ENCODE measurements at places on chromosomes 16 and 17.

- DNase-seq = no peak
These were observed 2.4 kb downstream of the MT1M start for GRCh38 chr16:56634715-56635440.

GRCh38 chr16:79007614-79008013 is 592.9 kb downstream of the MAF start:
- no peak for DNase-seq

- no peak for DNase-seq
These were observed 70.3 kb downstream of the YPEL2 start for GRCh38 chr17:59401725-59402124.

- DNase-seq = peak; percentile 94
These were observed 1.4 kb upstream of the PLEKHH3 start for GRCh38 chr17:42677921-42678781.

DNA sequence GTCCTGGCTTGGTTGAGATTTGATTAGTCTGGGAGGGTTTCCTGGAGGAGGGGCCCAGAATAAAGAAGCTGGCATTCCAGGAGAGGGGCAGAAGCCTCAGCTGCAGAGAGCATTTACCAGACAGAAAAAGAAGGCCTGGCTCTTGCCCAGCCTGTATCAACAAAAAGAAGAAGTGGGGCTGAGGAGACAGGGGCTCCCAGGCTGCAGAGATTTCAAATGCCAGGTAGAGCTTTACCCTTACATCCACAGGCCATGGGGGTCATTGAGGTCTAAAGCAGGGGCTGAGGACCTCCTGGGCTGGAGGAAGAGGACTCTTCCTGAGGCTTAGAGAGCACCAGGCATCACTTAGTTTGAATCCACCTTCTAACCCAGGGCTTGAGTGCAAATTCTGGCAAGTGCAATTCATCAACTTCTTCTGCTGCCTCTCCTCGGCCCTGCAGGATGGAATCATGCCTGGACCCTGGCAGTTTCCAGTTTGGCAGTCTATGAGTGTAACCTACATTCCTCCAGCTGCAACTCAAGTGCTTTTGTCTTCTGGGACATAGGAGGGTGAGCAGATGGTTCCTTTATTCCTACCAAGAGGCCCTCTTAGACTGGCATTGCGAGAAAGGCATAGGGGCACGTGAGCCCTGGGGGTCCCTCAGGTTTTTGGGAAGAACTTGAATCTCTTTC is 15.3 kb downstream of the CA7 start:
- DNase-seq = no peak

DNA sequence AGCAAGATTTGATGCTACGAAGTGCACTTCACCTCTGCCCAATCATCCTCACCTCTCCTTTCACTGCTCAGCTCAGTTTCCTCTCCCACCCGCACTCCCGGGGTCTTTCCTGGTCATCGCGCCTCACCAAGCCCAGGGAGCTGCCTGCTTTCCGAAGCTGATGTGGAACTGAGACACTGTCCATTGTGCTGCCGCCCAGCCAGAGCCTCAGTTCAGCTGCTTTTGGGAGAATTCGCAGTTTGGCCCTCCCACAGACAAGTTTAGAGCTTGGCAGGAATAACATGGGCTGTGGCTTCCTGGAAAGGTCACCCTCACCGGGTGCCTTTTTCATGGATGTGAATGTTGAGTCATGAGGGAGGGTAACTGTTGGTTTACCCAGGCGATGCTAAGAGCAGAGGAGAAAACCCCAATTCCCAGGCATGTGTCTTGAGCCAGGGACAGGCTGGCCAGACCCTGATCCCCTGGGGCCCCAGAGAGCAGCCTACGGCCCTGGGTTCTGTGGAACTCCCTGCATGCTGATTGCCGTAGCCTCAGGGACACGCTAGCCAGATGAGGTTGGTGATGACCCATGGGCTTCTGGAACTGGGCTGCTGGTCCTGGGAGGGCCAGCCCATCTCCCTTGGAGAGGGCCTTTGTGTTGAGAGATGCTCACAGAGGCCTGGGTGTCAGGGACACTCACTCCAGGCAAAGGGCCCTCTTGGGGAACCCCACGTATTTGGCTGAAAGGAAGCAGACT is 1687.5 kb downstream of the TP53TG3F start:
- DNase-seq = no peak

DNA sequence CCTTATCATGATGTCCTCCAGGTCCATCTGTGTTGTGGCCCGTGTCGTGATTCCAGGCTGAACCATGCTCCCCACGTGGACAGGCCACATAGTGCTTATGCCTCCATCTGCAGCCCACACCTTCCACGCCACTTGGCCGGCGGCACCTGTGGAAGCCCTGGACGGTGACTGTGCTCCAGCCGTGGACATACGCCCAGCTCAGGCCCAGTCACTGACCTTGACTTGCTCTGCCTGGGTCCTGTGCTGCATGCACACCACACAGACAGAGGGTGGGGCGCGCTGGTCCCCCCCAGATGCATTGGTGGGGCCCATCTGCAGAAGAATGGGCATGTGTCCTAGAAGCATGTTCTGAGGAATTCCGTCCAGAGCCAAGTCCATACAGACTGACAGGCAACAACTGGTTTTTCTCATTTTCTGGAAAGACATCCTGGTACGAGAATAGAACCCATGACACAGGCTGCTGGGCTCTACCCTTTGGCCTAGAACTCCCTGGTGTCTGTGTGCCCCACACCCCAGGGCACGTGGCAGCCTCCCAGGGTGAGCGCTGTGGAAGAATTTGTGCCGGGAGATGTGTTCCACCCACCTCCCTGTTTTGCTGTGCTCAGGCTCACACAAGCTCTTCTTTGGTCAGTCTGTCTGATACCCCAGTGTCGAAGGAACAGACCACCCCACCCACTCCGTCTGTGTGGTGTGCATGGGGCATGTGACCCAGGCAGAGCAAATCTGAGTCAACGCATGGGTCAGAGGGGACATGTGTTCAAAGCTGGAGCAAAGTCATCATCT is 39.5 kb downstream of the GPT2 start:
- DNase-seq = no peak

GRCh38 chr17:40319651-40320540 is 10.9 kb downstream of the RARA start:
- DNase-seq = peak; percentile 26

- DNase-seq = no peak
These were observed 30.9 kb upstream of the CDC42EP4 start for GRCh38 chr17:73342541-73343167.

Measured in GM20000 (cell line).